Activated gamma-delta T cell treated with Interleukin-2 at 50 U/mL for 16 hours (primary cell): ENCODE measurements at places on chromosomes 7 and 10.

DNA sequence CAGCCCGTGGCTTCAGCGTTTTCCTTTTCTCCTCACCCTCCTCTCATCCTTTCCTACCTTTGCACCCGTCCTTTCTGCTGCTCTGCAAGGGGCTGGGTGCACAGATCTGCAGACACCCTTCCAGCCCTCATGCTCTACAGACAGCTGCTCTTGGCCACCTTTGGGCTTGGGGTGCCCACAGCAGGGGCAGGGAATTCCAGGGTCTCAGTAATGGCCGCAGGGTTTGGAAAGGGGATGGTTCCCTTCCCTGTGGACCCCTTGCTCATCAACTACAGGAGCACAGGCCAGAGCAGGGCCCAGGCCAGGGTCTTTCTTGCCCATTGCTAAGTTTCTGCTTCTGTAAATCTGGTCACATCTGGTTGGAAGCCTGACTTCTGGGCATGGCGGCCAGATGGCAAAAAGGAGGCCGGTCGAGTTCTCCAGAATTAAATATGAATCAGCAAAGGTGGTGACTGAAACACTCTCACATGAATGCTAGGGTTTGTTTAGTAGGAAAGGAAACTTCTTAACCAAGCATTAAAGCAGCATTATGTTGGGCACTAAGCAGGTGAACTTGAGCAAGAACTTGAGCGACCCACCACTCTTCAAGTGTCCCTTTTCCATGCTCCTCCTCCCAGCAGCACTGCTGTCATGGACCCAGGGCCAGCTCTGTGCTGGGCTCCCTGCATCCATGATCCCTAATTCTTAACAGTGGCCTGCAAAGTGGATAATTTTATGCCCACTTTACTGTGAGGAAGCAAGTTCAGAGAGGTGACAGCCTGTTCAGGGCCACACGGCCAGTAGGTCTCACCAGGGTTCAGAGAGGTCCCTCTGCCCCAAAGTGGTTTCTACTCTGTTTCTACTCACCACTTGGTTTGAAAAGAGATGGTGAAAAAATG lies 1.5 kb downstream of the ECHDC3 start:
- no peak for DNase-seq

DNA sequence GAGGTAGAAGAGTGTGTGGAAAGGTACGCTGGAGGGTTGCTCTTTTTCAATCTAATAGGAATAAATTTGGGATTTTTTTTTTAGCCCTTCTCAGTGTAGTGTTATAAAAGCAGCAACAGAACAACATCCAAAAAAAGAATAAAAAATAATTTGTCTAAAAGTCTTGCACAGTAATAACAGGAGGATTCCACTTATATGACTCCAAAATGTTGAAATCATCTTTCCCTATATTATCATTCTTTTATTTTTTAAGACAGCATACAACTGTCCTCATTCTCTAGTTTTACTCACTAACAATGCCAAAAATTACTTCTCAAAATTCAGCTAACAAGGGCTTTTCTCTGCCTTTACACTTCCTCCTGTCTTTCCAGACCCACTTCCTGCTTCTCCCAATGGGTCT lies 27.8 kb downstream of the IL2RA start:
- no peak for DNase-seq

DNA sequence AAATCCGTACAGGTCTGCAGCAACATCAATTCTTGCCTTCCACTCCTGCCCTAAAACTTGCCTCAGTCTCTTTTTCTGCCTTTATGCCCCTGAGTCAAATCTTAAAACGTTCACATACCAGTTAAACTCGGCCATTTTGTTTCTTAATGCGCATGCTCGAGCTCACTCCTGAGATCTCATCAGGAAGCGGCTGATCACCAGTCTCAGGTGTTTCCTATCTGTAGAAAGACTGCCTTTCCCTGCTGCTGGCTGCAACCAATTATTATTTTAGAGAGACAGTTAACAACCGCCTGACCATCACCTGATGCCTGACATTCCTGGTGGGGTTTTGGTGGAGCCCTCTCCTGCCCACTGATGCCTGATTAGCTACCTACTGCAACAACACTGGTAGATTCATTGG lies 70.2 kb upstream of the TMEM140 start:
- no peak for DNase-seq

DNA sequence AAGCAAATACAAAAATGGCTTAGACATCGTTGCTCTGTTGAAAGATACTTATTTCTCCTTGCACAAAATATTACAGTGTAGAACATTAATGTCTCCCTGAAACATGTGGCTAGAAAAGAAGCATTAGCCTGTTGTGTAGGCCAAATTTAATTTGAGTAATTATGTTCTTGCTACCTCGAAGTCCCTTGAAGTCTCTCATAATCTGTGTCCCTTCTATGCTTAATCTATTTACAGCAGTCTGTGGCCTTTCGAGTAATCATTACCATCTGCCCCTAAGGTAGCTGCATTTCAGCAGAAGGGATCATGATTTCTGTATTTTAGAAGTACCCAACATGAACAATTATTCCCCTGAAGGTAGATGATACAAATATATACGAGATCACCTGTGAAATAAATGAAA lies 615.2 kb downstream of the GRM8 start:
- DNase-seq = no peak
